ENCODE measurements at places on chromosomes 7 and 10.

DNA sequence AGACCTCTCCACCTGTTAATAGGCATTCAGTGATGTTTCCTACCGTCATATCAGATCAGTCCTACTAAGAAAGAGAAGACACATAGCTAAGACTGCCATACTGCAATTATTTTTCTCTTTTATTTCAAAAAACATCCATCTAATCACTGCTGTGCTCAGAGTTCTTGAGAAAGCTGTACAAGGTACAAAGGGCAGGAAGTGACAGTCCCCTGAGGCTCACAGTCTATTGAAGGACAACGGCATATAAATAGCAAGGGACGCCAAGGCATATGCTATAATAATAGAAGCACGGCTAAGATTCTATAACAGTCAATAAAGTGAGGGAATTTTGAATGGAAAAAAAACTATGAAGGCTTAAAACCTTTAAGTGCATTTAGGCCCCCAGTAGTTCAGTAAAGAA lies 415.3 kb upstream of the NRP1 start:
- no peak for DNase-seq

DNA sequence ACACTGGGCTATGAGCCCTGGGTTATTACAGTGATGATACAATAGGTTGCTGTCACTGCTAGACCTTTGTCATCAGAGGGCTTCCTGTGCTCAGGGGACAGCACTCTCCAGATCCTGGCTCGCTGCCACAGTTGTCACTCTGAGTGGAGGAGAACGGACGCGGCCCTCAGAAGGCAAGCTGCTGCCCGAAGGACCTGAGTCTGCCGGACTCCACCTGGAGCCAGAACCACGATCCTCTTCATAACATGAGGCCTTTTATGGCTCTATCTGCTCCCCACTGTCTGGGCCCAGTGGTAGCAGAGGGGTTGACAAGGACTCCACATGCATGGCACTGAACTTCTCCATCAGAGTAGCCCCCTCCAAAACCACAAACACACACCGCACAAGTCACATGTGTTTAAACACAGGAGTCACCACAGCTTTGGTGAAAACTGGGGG lies 94.7 kb upstream of the EFCAB10 start:
- DNase-seq: no peak

DNA sequence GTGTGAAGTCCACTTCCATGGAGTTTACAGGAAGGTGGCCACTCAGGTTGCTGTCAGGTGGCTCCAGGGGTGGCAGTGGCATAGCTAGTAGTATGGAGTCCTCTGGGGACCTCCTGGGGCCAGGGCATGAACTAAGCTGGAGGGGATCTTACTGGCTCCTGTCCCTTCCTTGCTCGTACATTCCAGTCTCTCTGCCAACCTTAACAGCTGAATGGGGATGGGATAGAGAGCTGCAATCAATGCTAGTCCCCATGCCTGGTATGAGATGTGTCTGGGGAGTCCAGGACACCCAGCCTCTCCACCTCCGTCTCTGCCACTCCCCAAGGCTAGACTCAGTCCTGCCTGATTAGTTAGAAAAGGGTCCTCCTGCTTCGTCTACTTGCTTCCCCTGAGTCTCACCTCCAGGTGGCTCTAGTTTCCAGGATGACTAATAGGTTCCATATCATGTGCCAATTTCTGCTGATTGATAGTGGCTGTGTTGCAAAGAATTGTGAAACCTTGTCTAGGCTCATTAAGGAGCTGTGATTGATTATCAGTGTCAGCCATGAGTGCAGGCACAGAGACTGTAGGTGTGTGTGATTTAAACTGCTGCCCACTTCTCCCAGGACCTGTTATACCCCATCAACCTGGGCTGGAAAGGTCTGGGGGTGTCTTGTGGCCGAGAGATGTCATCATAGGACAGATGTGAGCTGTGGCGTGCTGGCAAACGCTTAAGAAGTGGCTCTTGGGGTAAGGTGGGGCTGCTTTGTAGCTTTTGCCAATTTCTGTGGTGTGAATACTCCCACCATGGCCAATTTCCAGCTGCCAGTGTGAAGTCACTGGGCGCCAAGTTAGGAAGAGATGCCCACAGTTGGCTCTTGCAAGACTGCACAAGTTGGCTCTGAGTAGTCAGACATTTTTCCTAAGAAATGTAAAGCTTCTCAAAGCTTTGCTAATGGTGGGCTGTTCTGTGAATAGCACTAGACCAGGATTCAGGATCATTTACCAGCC lies 59.8 kb downstream of the COL13A1 start:
- peak; percentile 80 for DNase-seq

DNA sequence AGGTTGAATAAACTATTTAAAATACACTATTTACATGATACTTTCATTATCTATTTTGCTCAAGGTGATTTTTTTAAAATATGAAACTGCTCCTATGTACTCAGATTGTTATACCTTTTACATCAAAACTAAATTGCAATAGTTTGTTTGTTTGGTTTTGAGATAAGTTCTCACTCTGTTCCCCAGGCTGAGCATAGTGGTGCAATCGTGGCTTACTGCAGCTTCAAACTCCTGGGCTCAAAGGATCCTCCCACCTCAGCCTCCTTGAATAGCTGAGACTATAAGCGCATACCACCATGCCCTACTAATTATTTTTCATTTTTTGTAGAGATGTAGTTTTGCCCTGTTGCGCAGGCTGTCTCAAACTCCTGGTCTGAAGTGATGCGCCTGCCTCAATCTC lies 12.7 kb downstream of the TAS2R60 start:
- no peak for DNase-seq

DNA sequence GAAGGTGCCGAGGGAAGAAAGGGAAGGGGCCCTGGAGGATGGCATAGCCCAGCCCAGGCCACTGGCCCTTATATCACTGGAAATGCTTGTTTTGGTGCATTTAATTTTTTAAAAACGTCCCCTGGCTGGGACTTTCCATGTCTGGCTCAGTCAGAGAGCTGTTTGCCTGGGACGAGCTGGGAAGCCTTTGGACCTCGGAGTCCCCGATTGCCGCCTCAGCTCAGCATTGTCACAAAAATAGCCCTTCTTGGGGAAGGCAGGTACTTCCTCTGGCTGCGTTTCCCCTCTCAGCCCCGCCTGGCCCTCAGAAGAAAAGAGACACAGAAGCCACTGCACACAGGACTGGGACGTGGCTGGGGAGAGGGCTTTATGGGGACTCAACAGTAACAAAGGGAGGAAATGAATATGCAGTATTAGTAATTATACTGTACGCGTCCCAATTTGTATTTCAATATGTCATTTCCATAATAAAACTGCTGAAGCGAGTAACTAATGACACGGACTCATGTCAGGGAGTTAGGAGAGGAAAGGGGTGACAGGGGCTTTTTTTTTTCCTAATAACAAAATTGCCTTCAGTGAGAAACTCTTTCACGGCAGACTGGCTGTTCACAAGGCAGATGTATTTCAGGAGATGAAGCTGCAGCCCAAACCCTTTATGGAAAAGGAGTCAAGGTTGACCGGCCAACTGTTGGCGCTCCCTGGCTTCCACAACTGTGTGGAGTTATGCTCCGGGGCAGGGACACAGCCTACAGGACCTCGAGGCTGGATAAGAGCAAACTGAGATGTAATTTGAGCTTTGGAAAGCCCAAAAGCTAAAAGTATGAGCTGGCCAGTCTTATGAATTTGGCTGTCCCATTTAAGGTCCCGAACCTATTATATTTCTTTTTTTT lies 31.0 kb upstream of the MXI1 start:
- no peak for DNase-seq

DNA sequence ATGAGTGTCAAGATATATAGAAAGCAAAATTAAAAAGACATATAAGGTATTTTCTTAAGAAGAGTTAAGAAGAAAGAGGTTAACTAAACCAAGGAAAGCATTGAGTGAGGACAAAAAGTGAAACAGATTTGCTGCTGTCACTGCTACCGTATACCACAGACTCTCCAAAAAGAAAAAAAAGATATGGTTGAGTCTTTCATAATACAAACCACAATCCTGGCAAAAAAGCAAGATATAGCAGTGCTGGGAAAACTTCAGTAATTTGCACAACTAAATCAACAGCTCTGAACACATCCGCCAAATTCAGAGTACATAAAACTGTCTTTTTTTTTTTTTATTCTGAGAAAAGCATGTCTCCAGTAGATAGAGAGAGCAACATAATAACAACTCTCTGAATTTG lies 114.7 kb downstream of the ETV1 start:
- peak; percentile 19 for DNase-seq

GRCh38 chr7:92043637-92044036 lies 90.6 kb downstream of the CYP51A1 start:
- no peak for DNase-seq

DNA sequence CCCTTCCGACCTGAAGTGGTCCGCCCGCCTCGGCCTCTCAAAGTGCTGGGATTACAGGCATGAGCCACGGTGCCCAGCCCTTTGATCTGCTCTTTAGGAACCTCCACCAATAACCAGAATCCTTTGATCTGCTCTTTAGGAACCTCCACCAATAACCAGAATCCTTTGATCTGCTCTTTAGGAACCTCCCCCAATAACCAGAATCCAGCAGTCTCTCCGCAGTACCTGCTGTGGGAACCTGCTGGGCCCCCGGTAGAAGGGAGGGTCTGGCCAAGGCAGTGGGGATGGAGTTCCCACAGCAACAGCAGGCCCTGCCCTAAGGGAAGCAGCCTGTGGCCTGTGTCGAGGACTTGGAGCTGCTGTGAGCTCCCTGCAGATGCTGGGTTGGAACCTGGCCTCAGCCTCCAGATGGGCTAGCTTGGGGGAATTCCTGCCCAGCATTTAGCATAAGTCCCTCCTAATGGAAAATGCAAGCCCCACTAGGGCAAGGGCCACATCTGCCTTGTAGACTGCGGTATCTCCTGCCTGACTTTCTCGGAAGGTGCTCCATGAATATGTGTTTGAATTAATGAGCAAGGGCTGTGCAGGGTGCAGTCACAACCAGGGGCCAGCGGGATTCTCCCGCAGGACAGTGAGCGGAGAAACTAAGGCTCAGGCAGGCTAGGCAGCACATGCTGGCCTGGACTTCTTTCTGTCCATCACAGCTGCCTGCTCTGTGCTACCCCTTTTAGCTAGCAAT lies 165.8 kb downstream of the UBE2H start:
- DNase-seq: no peak

GRCh38 chr10:125144206-125144605 lies 16.2 kb downstream of the CTBP2 start:
- DNase-seq: no peak

GRCh38 chr7:88184848-88185304 lies 35.0 kb downstream of the SRI start:
- DNase-seq: no peak

- no peak for DNase-seq
These were observed 49.2 kb downstream of the ADRA2A start for GRCh38 chr10:111126077-111126476.

DNA sequence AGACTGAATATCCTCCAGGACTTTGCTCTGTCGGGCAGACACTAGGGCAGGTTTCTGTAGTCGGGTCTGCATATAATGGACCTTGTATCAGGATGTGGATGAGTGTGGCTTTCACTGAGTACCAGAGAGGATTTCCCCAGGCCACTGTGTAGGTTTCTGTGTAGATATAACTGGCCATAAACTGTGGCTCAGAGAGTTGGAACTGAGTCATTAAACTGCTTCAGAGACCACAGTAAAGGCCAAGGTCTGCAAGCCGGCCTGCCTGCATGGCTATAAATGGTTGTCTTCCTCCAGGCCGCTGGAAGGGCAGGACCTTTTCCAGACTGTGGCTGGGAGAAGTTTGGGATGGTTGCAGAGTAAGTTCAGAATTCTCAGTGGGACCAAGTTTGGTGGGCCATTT lies 16.9 kb downstream of the ZNF92 start:
- no peak for DNase-seq

DNA sequence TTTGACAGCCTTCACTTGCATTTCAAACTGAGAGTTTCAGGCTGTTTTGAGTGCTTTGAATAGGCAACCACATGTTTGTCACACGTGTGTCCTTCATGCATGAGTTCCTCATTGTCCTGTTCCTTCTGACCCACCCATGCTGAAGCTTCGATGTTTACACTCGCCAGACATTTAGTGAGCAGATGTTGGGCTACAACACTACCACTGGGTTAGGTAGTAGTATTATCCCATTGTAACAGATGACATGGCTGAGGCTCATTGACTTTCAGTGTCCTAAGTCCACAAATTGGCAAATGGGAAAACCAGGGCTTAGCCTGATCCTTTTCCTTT lies 456.1 kb downstream of the PHTF2 start:
- no peak for DNase-seq

- no peak for DNase-seq
These were observed 80.1 kb downstream of the ITGB1 start for GRCh38 chr10:32877915-32878314.

GRCh38 chr10:72162978-72163377 lies 52.8 kb upstream of the ANAPC16 start:
- DNase-seq: no peak

DNA sequence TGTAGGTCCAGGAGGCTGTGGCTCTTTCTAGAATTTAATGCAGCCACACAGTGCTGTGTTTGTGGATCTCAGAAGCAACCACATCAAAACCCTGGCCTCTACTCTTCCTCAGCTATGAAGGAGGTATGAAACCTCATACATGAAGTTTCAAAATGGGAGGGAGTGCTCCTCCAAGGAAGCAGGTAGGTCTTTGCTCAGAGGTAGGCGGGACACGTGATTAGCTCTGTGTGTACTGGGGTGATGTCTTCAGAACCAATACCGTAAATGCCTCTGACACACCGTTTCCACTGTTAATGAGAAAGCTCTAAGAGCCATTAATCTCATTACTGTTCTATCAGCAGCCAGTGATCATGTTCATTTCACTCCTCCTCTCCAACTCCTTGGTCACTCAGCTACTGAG lies 126.1 kb downstream of the PLXNA4 start:
- DNase-seq: no peak

DNA sequence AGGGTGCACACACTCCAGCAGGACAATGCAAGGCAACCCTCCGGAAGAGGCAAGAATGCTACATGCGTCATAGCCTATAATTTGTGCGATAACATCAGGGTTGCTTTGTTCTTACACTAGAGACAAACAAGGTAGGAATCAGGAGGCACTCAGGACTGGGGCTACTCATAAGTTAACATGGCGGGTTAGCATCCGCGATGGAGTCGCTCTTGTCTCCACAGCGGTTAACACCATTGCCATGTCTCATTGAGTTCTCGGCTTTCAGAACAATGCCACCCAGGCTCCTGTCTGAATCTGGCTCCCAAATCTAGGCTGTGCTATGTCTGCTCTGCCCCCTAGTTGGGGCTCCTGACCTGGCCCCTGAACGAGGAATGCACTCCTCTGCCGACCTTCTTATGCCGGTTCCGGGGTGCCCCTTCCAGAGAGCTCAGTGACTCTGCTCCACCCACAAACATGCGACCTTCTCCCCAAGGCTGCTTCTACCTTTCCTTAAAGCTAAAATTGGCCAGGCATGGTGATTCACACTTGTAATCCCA lies 24.9 kb upstream of the SLF2 start:
- DNase-seq: no peak

DNA sequence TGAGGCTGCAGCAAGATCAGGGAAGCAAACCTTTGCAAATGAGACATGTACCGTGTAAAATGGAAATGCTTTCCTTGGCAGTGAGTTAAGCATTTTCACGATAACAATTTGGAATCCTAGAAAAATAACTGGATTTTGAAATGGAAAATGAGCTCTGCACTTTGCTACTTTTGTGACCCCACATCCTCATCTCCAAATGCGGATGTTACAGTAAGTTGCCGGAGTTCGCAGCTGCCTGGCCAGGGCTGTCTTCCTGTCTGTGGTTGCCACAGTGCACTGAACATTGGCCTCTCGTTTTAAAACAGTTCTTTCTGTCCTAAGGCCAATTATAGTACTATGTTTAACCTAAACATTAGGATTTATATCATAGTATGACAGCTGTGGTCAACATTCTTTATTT lies 136.2 kb upstream of the FZD8 start:
- no peak for DNase-seq
